CD4-positive, alpha-beta T cell treated with Interleukin-17A for 4 hours (primary cell): ENCODE measurements at places on chromosomes 5 and 9.

DNA sequence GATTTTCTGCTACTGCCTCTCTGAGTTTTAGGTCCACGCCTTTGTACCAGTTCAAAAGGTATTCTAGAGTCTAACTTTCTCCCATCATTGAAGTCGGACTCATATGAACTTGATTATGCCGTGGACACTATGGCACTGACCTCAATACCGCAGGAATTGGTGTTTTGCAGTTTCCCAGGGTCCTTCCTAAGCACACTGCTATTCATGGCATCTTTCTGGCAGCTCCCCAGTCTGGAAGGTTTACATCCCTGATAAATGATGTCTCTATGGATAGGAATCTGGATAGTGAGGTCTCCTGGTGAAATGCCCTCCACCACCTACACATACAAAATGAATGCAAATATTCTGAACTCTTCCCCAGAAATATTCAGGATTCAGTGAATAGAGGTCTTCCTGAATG, 422.2 kb downstream of the CTNND2 start:
- DNase-seq = no peak

- no peak for DNase-seq
Measured at GRCh38 chr9:137742698-137743097, 123.9 kb downstream of the EHMT1 start.

DNA sequence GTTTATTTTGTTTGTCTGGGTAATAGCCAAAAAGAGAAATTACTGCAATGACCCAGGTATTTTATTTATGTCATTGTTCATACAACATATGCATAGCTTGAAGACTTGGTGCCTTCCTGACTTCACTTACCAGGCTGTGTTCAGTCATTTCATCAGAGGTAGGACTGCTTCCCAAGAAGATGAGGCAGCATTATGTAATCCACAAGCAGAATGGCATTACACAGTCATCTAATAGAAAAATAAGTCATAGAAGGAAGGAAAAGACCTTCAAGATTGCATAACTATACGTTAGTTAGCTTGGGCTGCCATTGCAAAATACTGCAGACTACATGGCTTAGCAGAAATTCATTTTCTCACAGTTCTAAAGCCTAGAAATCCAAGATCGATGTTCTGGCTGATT, 167.5 kb downstream of the NMUR2 start:
- no peak for DNase-seq

DNA sequence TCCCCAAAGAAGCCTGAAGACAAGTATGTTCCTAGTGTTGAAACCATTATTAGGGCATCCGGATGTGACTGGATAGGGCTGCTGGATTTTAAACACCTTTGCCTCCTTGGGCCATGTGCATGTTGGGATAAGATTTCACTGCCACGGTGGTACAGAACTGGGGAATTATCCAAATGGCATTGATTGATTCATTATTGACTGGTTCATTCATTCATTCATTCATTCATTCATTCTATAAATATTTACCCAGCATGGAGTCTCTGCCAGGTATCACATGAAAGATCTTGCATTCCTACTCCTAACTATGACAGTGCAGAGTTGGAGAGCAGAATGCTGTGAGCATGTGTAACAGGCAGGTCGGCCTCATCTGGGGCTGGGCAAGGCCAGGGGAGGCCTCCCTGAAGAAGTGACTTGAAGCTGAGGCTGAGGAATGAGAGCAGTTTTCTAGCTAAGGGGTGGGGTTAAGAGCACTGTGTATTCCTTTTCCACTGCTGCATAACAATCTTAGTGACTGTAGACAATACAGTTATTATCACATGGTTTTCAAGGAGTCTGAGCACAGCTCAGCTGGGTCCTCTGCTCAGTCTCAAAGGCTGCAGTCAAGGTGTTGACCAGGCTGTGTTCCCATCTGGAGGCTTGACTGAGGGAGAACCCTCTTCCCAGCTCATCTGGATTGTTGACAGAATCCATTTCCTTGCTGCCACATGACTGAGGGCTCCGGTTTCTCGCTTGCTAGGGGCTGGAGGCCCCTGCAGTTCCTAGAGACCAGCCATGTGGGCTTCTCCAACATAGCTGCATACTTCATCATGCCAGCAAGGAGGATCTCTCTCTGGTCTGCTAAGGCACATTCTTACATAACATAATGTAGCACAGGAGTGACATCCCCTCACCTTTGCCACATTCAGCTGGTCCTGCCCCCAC, 35.7 kb downstream of the AK8 start:
- DNase-seq = no peak

GRCh38 chr5:42974536-42974935, 65.6 kb downstream of the ANXA2R start:
- DNase-seq = no peak

GRCh38 chr9:2228132-2228531, 213.0 kb downstream of the SMARCA2 start:
- DNase-seq = no peak

- DNase-seq = no peak
Measured at GRCh38 chr9:30661925-30662324, 1722.5 kb upstream of the ACO1 start.

- peak; percentile 36 for DNase-seq
Measured at GRCh38 chr9:126397056-126397455, 70.4 kb downstream of the MVB12B start.

GRCh38 chr5:85990998-85991397, 626.7 kb upstream of the COX7C start:
- DNase-seq = no peak

DNA sequence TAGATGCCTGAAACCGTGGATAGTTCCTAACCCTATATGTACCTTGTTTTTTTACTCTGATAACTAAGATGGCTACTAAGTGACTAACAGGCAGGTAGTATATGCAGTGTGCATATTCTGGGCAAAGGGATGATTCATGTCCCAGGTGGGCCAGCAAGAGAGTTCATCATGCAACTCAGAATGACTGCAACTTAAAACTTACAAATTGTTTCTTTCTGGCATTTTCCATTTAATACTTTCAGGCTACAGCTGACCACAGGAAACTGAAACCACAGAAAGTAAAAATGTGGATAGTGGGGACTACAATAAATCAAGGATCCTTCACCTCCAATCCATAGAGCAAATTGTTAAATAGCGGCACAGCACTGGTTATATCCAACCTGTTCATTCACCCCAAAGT, 30.7 kb upstream of the VCAN start:
- DNase-seq = no peak

GRCh38 chr5:60830581-60831127, 13.4 kb downstream of the ELOVL7 start:
- DNase-seq = no peak

GRCh38 chr5:112986224-112986623, 9.6 kb downstream of the DCP2 start:
- DNase-seq = no peak

DNA sequence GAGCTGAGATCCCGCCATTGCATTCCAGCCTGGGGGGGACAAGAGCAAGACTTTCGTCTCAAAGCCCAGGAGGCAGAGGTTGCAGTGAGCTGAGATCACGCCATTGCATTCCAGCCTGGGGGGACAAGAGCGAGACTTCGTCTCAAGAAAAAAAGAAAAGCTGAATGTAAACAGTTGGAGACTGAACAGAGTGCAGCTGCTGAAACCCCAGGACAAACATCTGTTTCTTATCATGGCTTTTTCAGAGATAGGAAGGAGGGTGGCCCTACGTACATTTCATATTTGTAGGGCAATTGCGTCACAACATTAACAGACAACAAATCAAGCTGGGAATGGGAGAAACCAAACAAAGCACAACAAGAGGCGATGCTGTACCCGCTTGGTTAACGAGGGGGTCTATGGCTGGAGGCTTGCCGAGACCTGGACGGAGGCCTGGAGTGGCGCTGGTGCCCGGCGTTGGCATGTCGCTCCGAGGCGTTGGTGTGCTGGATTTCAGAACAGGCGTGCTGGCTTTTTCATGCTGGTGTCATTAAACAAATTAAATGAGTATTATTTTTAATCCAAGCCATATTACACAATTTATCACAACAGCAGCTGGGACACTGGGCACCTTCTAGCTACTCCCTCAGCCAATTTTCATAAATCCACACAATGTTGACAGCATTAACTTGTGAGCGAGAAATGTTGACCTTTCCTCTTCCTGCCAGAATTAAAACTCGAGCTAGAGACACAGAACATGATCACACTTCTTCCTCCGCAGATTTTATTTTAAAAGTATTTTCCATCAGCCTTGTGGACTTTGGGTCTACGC, 76.1 kb downstream of the TLE1 start:
- no peak for DNase-seq

- no peak for DNase-seq
Measured at GRCh38 chr5:7728076-7728475, 122.9 kb downstream of the CFAP90 start.

- DNase-seq = no peak
Measured at GRCh38 chr9:96169484-96169883, 132.5 kb downstream of the HSD17B3 start.

DNA sequence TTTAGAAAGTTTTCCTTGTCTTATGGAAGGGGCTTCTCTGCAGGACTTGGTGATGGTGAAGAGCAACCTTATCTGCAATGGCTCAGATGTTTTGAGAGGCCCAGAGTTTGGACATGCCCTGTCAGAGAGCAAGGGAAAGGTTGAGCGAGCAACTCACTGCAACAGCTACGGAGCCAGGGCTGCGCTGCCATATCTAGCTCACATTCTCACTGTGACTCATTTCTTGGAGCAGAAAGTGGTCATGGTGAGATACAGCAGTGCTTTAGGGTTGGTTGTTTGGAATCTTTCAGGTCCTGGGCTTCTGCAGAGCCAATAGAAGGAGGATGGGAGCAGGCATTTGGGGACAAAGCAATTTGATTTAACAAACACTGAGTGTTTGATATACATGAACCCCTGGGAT, 12.3 kb downstream of the GLRA1 start:
- DNase-seq = no peak

- no peak for DNase-seq
Measured at GRCh38 chr9:130896233-130897014, at the start of gene QRFP. Gene QRFP (minus strand): TSS chr9:130896812. CDS start chr9:130893838, 2,974 bp downstream.

GRCh38 chr9:94754976-94755475, 28.5 kb downstream of the AOPEP start:
- DNase-seq = no peak

DNA sequence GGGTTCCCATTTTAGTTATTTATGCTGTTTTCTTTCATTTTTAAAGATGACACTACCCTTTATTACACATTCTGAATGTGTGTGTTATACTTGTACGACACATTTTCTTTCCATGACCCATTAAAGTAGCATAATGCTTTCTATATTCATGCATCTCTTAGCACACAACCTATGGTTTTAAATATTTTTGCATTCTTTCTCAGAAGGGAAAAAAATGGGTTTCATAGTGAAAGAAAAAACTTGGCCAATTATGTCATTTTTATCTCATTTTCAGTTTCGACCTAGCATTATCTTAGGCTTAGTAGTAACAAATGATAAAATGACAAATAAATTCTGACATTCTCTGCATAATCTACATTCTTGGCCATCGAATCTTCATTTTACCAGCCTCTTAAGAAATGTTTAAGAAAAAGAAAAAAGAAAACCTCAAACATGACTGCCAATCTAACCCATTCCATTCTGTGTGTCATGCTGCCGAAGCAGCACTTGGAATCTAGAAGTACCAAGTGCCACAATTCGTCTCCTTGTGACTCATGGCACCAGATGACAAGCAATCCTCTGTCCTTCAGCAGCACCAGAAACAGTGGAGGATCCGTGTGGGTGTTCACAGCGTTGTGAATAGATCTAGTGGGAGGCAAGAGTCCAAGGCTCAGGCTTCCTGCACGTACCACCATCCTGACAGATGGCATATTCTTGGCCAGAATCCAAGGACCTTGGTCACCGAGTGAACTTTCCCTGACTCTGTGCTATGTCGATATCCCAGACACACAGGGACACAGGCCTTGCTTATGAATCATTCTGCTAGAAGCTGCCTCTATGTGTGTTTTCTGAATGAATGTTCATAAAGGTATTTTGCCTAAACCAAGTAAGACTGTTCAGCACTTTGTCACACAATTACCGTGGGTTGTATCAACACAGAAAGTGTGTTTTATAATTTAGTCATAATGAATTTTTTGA, 502.7 kb downstream of the NR2F1-AS1 start:
- no peak for DNase-seq

GRCh38 chr5:178750230-178750629, 19.8 kb upstream of the ZNF354A start:
- no peak for DNase-seq

- DNase-seq = no peak
Measured at GRCh38 chr5:74442466-74442865, 198.1 kb downstream of the ENC1 start.

DNA sequence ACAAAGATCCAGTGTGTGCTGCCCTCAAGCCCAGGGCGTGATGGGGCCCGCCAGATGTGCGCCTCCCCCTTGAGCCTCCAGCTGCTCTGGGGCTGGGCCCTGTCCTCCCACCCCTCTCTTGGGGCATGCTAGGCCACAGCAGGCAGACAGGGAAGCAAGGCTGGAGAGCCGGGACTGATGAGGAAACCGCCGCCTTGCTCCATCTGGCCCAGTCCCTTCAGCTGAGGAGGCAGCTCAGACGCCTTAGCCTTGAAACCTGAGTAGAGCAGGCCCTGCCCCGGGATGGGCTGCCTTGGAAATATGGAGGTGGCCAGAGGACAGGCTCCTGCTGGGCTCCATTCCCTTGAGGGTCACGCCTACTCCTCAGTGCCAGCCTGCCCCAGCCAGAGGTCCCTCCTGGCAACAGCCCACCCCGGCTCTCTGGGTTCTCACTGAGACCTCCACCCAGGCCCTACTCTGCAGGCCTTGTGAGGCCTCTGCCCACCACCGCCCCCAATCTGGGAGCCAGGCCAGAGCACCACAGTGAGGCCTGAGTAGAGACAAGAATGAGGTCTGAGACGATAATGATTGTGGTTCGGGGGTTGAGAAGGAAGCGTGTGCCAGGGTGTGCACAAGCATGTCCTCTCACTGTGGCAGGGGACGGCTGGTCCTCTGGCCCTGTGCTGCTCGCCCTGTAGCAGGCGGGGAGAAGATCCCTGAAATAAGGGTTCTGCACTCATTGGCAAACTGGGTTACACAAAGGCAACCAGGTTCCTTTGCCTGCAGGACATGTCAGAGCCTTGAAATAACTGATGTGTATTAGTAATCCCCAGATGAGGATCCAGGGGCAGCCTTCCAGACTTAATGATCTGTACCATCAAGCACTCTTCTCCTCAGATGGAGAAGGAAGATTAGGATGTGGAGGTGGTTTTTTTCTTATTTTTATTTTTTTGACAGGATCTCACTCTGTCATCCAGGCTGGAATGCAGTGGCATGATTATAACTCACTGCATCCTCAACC, 30.9 kb downstream of the CXXC5 start:
- no peak for DNase-seq

- no peak for DNase-seq
Measured at GRCh38 chr5:14178091-14178490, 34.9 kb downstream of the TRIO start.

DNA sequence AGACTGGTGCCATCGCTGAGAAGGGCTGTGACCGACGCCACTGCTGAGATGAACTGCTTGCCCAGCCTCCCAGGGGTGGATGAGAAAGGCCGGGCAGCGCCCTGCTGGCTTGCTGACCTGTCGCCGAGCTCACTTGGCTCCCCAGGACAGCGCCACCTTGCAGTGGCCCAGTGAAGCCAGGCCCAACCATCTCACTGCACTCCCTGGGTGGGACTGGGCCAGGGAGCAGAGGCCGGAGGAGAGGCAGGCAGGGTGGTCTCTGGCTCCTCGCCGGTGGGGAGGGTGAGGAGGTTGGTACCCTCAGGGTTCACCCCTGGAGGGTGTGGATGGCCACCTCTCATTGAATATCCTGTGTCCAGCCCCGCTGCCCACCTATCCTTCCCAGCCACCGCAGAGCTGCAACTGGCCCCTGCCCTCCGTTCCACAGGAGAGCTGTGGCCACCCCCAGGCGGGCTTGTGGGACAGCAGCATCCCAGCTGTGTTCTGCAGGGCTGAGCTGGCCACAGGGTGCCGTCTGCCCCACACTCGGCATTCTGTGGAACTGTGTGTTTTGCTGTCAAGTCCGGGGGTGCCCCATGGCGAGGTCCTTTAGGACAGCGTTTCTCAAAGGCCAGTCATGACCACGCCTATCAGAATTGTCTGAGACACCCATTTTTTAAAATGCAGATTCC, 41.0 kb upstream of the FCN2 start:
- no peak for DNase-seq
